ENCODE measurements at places on chromosomes 12 and 14.
A peak's percentile ranks its signal among the peaks of the same experiment; 100 is the strongest.

- no peak for DNase-seq
These were observed 199.3 kb downstream of the ITPR2 start for GRCh38 chr12:26633591-26634210.

DNA sequence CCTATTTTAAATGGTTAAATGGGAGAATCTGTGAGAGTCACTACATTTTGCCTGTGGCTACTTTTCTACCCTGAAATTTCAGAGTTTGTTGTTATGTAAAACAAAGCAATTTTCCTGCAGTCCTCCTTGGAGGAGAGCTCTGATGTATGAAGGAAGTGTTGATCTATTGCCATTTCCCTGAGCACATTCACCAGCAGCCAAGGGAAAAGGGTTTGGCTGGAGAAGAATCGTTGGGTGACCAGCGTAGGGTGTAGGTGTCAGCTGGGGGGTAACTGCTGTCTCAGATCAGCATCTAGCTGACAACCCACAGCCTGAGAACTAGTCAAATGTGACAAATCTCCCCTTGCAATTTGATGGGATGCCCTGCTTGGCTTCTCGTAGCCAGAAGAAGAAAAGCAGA is 230.5 kb downstream of the PDZRN4 start:
- DNase-seq, result no peak

DNA sequence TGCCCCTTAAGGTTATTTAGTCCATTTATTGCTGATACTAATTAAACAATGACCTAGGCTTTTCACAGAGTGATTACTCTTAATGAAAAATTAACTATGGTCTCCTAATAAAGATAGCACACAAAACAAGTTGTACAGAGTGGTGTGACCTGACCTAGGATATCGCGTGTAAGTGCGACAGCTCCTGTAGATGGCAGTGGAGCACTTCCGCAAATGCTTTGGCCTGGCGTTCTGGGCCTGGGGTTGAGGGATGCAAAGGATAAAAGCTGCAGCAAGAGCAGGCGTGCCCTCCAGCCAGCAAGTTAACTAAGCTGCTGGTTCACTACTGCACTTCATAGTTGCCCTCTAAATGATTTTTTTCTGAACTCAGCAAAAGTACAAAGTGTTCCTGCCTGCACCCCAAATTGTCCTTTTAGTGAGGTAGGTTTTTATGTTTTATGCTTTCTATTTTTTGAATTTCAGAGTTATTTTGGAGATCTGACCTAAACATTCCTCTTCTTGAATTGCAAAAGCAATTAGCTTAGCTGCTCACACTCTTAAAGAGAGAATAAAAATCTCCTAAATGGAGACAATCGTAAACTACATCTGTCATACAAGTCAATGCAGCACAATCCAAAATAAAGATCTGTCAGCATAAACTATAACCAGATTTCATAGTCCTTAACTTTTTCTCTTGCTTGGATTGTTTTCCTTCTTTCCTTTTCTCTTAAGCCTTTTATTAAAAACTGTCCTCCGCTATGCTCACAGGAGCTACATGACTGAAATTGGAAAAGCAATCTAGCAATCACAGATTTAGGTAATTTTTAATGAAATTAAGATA is 379.6 kb downstream of the LRIG3 start:
- DNase-seq, result peak; percentile 24

GRCh38 chr14:92473261-92473968 is 40.2 kb upstream of the RIN3 start:
- no peak for DNase-seq

DNA sequence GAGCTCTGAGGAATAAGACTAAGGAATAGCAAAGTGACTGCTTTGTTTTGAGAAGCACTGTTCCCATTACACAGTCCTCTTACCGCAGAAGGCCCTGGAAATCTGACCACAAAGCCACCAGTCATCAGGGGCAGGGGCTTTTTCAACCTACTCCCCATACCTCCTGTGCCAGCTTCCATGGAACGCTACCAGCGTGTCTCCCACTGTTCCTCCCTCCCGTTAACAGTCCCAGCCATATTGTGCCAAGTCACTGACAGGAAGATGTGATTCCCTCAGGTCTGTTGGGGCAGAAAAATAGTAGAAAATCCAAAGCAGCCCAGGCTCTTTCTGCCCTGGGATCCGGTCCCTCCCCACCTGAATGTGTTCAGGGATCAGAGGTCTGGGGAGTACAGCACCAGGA is 46.6 kb upstream of the VPS33A start:
- DNase-seq, result no peak

DNA sequence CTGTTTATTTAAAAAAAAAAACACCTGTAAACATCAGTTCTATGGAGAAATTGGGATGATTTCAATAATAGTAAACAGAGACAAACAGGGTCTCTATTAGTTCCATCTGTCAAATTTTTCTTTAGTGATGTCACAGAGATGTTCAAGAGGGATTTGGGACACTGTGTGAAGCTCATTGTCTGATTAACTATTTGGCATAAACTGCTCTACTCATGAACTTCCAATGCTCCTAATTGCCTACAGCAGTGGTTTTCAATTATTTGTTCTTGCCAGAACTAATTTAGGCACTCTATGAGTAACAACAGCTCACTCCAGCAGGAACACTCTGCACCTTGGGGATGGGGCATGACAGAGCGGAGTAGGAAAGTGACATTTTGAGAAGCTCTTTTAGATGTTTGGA is 250.1 kb upstream of the PRKD1 start:
- no peak for DNase-seq

DNA sequence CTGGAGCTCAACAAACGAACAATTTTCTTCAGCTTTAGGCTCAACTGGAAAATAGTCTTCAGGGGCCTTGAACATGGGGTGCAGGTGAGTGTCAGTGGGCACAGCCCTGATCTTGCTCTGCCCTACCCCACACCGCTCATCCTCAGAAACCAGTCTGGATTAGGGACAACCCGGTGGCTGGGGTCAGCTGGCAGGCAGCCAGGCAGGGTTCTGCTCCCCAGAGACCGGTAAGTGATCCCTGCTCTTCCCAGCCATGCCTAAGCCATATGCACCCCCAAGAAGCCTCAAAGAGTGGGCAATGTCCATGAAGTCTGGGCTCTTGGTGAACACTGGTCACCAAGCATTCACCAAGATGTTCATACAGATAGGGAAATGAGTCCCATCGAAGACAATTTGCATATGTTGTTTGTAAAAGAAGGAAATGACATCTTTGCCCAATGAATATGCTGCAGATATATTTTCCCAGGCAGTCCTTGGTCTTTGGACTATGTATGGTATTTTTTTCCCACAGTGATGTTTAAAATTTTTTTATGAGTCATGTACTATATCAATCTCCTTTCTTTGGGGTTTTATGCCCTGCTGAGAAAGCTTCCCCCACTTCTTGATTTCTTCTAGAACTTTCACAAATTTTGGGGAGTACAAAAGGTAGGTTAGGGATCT is 63.9 kb upstream of the VASH1 start:
- DNase-seq, result no peak

DNA sequence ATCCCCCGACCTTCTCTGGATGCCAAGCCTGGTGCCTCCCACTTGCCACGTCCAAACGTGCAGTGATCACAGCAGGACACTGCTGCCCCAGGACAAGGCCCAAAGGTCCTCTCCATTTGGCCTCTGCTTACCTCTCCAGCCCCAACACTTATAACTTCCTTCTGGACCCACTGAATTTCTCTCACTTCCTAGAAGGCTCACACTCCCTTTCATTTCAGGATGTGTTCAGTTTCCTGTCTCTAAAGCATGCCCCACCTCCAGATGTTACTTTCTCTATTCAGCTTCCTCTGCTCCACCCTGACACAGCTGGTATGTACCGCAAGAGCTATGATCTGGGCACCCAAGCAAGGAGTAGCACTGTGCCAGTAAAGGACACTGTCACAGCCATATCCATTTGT is 33.0 kb downstream of the CDKL1 start:
- DNase-seq, result no peak

DNA sequence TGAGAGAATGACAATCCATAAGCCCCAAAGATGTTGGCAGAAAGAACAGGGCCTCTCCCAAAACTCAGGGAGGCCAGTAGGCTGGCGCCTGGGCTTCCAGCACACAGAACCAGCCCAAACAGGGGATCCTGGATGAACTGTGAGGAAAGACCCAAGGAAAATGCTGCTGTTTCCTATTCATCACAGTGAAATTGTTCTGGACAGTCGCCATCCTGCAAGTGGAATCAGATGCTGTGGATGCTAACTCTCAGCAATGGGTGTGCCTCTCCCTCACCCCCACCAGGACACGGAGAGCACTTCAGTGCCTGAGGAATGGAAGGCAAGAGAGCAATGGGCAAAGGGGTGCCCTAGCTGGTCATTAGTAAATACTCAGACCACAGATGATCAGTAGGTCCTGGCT is 80.8 kb downstream of the ANO2 start:
- DNase-seq, result no peak

DNA sequence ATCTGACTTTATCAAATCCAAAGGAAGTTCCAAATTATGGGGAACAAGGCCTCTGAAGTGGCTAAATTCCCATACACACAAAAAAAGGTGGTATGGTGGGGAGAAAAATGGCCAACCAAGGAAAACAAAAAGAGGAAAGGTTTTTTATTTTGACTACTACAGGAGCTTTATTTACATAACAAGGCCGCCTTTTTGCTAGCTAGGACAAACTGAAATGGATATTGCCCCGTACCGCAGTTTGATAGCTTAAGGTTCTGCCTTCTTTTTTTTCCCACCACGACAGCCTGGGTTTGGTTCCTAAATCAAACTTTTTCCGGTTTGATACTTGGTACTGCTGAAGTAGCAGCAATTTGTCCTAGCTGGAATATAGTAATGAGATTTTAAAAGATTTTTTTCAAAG is 66.8 kb downstream of the COX16 start:
- no peak for DNase-seq
